ENCODE measurements at places on chromosomes 1 and 21.

GRCh38 chr1:244163861-244164510 is 112.9 kb downstream of the ZBTB18 start:
- DNase-seq = no peak

GRCh38 chr1:13801232-13801631 is 101.2 kb downstream of the PRDM2 start:
- DNase-seq = no peak

GRCh38 chr1:46642115-46642680 is 25.6 kb upstream of the MOB3C start:
- DNase-seq = no peak

DNA sequence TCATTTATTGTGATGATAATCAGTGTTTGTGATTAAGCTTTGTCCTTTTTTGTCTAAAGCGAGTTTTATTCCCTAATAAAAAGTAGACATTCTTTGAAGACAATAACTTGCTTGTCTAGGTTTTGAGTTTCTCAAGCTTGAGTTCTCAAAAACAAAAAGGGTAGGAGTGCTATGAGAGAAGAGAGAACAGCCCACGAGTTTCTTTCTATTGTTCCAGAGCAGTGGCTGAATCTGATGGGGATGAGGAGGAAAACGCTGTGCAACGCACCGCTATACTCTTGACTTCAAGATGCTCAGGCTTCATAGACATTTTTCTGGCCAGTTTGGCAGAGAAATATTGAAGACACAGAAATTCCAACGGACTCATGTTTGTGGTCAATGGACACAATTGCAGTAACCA is 669.8 kb upstream of the B3GALT2 start:
- no peak for DNase-seq

- no peak for DNase-seq
Measured at GRCh38 chr1:30678209-30678608, 45.2 kb downstream of the MATN1 start.

DNA sequence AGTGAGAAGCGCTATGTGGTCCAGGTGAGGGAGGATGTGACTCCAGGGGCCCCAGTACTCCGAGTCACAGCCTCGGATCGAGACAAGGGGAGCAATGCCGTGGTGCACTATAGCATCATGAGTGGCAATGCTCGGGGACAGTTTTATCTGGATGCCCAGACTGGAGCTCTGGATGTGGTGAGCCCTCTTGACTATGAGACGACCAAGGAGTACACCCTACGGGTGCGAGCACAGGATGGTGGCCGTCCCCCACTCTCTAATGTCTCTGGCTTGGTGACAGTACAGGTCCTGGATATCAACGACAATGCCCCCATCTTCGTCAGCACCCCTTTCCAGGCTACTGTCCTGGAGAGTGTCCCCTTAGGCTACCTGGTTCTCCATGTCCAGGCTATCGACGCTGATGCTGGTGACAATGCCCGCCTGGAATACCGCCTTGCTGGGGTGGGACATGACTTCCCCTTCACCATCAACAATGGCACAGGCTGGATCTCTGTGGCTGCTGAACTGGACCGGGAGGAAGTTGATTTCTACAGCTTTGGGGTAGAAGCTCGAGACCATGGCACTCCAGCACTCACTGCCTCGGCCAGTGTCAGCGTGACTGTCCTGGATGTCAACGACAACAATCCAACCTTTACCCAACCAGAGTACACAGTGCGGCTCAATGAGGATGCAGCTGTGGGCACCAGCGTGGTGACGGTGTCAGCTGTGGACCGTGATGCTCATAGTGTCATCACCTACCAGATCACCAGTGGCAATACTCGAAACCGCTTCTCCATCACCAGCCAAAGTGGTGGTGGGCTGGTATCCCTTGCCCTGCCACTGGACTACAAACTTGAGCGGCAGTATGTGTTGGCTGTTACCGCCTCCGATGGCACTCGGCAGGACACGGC is 2.2 kb downstream of the CELSR2 start:
- DNase-seq = no peak

GRCh38 chr1:44830900-44831304 is 12.2 kb downstream of the PTCH2 start:
- no peak for DNase-seq

- DNase-seq = no peak
Measured at GRCh38 chr1:203390298-203390697, 39.4 kb upstream of the FMOD start.

- no peak for DNase-seq
Measured at GRCh38 chr1:223017291-223017690, 125.8 kb downstream of the TLR5 start.

- no peak for DNase-seq
Measured at GRCh38 chr1:60055336-60055735, 18.2 kb downstream of the C1orf87 start.

GRCh38 chr1:100076744-100077143 is 56.0 kb downstream of the SASS6 start:
- no peak for DNase-seq

DNA sequence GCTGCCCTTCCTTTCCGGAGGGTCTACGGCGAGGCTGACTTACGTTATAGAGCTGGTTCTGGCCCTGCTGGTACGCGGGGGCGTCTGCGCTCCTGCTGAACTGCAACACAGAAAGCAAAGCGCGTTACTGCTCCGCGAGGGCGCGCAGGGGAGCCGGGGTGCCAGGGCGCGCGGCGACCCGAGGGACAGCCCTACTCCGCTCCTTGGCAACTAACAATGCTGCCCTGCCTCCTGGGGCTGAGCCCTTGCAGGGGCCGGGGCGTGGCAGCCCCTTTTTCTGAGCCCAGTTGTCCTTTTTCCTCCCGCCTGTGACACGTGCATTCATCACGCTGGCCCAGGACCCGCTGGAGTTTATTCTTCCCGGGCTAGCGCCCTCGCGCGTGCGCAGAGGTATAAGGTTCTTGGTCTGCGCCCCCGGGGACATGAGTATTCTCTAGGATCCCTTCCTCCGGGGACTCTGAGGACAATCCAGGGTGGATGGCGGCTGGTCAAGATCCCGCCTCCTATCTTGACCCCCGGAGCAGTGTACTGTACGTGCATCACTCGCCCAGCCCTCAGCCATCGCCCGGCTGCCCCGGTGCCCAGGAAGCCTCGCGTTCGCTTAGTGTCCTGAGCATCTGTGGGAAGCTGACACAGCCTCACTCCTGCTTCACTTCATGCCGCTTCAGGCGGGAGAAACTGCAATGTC is 78.9 kb downstream of the CD247 start:
- no peak for DNase-seq

DNA sequence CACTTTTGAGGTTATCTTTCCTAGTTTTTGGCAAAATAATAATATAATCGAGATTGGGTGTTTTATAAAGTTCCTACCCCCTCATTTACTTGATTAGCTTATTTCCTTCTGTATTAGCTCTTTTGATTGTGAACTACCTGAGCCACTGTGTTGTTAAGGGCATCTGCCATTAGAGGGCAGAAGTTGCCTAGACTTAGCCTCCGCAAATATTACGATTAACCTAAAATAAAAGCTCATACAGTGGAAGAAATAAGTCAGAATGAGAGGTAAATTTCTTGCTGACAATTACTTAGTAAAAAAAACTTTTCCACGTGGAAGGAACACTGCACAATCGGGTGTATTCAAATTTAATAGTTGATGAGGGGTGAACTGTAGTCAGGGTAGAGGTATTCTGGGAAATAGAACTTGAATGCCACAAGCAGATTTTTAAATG is 2.3 kb downstream of the H3-3A start:
- no peak for DNase-seq

DNA sequence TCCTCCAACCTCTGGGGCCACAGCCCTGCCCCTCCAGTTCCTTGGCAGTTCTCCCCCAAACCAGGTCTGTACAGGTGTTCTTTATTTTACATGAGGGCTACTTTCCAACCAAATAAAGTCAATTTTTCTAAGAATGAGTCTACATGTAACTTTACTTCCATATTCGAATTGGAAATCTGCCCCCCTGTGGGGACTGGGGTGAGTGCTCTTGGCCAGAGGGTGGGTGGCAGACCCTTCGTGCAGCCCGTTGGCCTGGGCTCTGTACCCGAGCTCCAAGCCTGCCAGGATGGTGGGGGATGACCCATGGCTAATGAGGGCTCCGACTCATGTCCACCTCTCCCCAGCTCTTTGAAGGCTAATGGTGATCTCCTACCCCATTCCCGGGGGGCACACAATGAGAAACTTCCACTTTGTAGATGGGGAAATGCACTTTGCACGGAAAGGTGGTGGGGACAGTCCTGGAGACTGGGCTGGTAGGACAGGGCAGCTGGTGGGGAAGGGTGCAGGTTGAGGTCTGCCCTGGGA is 589 bp upstream of the CATSPER4 start:
- DNase-seq = no peak

- DNase-seq = no peak
Measured at GRCh38 chr1:244027491-244028145, 23.5 kb upstream of the ZBTB18 start.

DNA sequence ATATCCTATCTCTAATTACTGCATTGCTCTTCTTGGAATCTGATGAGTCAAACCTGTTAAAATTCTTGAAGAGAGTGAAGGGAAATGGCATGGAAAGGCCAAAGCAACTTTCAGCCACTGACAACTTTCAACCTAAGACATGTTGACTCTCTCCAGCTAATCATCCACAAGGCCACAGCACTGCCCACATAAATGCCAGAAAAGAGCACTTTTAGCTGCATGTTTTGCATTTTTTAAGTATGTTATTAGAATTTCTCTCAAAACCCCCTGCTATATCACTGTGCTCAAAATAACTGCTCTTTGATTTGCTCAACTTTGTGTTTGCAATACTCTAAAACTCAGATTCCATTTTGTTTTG is 352.5 kb downstream of the ADGRL2 start:
- no peak for DNase-seq

DNA sequence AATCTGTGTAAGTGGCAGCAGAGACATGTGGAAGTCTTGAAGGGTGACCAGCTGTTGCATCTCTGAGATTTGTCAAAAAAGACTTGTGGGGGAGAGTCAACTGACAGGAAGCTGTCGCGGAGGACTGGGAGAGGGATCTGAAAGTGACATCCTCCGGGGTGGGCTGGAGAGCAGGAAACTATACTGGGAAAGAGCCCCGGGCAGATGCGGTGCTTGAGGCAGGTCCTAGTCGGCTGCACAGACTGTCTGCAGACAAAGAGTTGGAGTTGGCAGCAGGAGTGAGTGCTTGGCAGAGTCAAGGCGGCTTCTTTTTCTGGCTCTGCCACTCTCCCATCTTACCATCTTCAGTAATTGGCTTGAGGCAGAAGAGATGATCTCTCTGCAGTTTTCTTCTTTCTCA is 294.0 kb upstream of the C1orf87 start:
- DNase-seq = no peak

- no peak for DNase-seq
Measured at GRCh38 chr1:24905355-24905978, 24.6 kb downstream of the RUNX3 start.

DNA sequence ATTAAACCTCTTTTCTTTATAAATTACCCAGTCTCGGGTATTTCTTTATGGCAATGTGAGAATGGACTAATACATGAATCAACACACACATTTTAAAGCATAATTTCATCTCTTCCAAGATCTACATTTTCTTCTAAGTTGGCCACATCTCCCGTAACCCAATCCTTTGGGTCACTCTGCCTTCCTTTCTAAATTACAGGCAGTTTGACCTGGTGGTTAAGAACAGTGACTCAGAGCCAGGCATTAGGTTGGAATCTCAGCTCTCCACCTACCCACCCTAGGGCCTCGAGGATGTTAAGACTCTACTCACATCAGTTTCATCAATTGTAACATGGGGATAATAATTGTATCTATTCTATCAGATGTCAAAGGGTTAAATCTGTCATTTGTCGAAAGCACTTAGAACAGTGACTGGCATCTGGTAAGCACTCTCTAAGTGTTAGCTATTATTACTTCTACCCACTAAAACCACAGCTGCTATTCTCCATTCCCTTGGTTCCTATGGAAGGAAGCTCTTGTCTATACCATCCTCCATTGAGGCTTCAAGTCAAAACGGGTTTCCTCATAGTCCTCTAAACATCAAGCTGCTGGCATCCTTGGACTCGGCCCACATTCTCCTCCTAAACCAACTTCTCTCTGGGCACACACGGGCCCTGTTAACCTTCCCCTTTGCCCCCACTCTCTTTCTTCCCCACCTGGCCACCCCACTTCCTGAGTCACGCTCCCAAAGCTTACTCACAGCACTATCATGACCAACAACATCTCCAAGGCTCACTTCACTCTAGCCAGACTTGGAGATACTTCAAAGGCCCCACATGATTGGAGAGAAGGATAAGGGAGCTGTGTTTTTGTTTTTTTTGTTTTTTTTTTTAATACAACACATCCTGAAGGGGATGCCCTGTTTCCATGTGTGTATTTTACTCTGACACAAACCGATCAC is 116.9 kb downstream of the TGFBR3 start:
- DNase-seq = no peak

DNA sequence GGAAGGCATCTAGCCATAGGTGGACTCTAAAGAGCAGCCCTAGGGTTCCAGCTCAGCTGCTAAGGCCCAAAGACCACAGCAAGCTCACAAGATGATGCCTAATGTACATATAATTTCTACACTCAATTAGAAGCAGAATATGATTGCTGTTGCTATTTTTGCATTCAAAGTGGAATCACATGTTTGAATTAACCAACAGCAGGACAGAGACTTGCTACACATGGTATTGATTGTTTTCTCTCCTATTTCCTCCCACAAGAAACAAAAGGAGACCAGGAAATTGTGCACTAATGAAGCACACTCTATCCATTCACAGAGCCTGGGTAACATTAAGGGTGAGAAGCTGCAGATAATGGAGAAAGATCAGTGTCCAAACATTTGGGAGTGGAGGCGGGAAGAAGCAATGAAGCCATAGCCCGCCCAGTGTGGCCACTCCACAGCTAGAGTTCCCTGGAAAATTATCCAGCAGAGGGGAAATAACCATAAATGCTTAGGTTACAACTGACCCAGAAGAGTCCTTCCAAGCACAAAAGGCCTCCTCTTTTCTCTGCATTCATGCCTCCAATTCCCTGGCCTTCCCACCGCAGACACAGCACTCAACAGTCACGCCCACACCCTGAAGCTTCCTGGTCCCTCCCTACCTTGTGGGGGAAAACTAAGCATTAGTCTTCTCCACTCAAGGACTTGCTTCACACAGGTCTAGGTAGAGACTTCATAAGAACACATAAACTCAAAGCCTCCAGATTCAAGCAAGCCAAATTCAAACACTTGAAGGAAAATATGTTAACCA is 7.5 kb downstream of the CNN3 start:
- DNase-seq = no peak

- DNase-seq = no peak
Measured at GRCh38 chr1:246789454-246790339, 65.5 kb downstream of the SCCPDH start.

DNA sequence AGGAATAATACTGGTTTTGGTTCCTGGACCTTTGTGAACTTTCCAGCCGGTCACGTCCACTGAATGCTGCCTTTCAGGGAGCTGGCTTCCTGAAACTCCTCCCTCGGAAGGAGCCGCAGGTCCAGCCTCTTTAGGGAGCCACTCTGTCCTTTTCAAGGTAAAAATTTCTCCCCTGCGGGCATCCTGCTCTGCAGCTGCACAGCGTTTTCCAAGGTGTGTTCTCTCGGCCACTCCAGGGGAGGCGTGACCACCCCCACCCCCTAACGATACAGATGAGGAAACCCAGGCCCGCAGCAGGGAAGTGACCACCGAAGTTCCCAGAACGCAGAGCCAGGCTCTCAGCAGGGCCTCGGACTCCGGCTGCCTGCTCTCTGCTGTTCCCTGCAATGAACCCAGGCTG is 21.5 kb downstream of the PADI2 start:
- no peak for DNase-seq
